ENCODE measurements at places on chromosomes 12 and 14.

GRCh38 chr12:104131609-104132008 is 6.4 kb downstream of the NFYB start:
- no peak for DNase-seq

DNA sequence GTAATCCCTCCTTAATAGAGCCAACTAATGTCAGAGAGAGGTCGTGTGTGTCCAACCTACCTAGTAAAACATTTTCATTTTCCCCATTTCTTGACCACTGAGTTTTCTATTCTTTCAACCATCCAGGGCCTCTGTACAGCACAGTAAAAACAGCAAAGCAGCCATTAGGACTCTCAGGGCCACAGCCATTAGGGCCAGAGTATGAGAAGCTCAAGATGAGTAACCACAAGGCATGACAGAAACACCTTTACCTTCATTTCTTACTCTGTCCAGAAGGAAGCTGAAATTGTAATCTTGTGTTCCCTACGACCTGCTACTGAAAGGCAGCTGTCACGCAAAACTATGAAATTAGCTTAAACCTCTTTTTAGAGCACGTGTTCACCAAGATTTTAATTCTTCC is 2.3 kb downstream of the SPPL3 start:
- no peak for DNase-seq

GRCh38 chr14:64811676-64812075 is 68.0 kb downstream of the SPTB start:
- DNase-seq: no peak

DNA sequence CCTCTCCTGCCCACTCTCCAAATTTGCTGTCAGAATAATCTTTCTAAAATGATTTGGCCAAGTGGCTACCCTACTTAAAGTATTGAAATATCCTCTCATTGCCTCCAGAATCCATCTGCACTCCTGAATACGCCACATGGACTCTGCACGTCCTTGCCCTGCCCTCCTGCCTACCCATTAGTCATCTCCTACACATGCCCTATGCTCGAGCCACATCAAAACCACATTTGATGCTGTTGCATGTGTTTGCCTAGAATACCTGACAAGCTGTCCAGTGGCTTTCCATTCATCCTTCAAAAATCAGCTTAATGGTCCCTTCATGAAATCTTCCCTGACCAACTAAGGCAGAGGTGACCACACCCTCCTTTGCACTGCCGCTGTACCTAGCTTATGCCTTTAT is 17.0 kb downstream of the VCPKMT start:
- DNase-seq: no peak

Data from effector CD8-positive, alpha-beta T cell (primary cell).